A172 (cell line): ENCODE measurements at places on chromosomes 5 and 9.

GRCh38 chr9:94553029-94553938 is 1.6 kb upstream of the PCAT7 start:
- peak; percentile 11 for DNase-seq

DNA sequence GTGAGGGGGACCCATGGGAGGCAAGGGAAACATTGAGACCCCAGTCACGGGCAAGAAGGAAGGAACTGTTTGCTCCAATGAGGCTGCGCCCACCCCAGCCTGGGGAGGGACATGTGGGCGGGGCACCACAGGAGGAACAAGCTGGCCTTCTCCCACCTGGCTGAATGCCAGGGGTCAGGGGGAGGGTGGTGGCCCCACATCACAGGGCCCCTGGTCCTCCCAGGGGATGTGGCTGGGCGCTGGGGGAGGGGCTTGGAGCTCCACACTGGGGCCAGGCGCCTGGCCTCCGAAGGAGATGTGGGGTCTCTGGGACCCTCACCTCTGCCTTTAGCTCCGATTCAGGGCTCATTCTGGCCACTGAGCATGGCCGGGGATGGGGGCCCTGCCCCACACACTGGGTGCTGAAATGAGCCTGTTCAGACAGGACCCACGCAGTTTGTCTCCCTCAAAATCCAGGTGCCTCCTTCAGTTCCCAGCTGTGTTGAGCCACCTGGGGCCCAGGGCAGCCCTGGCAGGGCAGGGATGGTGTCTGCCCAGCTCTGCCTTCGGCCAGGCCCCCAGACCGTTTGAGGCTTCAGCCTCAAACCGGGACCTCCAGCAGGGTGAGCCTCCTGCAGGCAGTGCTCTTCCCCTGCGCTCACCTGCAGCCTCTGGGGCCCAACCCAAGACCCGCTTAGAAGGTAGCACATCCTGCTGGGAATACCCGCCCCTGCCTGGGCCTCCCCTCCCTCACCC is 33.2 kb upstream of the NOTCH1 start:
- no peak for DNase-seq

DNA sequence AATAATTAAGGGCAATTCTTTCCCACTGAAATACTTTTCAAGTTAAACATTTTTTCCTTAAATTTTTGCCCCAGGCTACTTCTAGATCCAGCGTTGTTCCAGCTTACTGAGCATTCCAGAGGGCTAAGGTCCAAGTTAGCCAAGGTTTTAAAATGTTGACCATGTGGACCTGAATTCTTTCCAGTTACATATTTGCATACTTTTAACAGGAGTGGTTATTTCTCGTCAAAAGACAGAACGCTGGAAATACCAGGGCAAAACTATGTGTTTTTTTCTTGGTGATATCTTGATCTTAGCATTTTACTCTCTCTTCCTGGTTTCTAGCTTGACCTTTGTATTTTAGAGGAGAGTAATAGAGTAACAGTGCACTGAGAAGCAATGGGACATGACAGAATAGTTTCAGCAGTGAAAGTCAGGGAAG is 32.8 kb downstream of the TMC1 start:
- DNase-seq, result peak; percentile 53

DNA sequence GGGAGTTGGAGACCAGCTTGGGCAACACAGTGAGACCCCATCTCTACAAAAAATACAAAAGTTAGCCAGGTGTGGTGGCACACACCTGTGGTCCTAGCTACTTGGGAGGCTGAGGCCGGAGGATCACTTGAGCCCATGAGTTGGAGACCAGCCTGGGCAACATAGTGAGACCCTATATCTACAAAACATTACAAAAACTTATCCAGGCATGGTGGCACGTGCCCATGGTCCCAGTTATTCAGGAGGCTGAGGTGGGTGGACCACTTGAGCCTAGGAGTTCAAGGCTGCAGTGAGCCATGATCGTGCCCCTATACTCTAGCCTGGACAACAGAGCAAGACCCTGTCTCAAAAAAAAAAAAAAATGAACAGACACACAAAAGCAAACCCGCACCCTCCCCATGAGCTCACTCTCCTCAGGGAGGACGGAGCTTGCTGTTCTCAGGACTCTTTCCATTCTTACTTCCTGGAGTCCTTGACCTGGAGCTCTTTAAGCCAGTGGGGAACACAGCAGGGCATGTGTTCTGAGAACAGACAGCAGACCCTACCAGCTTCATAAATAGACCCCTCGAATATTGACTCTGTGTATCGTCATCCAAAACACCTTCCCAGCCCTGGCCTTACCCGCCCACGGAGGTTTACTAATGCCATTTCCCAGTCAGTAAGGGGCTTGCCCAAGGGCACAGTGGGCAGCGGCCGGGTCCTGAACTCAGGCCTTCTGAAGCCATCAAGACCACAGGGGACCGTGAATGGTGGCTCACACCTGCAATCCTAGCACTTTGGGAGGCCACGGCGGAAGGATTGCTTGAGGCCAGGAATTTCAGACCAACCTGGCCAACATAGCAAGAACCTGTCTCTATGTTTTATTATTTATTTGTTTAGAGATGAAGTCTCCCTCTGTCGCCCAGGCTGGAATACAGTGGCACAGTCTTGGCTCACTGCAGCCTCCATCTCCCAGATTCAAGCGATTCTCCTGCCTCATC is 11.1 kb downstream of the PTGES2 start:
- DNase-seq, result no peak

DNA sequence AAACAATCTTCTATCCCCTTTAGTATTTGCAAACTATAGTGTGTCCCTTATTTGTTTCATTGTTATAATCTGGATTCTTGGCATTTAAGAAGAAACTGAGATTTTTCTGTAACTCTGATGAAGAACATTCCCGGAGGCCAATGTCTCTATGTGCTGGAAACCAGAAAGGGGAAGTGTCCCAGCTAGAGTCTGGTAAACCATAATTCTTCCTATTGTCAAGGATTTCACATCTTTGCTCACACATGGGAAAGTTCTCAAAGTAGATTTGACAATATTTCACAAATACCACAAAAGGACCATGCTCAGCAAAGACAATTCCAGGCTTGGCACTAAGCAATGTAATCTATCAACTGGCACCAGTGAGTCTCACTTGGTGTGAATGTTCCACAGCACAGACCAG is 146.8 kb downstream of the MUSK start:
- DNase-seq, result no peak

GRCh38 chr5:100299261-100299660 is 235.9 kb upstream of the FAM174A start:
- no peak for DNase-seq

DNA sequence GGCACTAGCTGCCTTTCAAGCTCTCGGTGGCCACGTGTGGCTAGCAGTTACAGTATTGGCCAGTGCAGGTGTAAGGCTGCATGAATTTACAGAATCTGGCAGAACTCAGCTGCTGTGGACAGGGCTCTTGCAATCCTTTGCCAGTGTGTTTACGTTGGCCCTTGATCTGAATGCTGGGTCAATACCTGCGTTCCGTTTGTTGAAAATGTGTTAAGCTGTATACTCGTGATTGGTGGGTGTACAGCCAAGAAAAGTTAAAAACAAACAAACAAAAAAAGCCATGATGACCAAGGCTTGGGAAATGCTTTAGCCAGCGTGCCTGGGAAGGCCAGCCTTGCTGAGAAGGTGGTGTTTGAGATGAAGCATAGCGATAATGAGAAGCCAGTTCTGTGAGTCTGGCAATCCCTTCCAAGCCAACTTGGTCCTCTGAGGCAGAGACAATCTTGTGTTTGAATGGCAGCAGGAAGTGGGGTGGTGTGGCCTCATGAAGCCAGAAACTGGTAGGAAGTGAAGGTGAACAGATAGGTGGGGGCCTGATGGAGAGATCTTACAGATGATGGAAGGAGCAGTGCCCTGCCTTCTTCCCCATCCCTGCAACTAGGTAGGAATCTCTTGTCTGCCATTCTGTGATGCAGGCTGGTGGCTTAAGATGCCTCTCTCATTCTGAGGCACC is 820 bp upstream of the CFAP90 start:
- DNase-seq, result no peak

GRCh38 chr9:129610473-129611306 is 10.2 kb downstream of the C9orf50 start:
- DNase-seq, result peak; percentile 31

GRCh38 chr9:26524267-26524666 is 368.3 kb downstream of the CAAP1 start:
- peak; percentile 56 for DNase-seq

DNA sequence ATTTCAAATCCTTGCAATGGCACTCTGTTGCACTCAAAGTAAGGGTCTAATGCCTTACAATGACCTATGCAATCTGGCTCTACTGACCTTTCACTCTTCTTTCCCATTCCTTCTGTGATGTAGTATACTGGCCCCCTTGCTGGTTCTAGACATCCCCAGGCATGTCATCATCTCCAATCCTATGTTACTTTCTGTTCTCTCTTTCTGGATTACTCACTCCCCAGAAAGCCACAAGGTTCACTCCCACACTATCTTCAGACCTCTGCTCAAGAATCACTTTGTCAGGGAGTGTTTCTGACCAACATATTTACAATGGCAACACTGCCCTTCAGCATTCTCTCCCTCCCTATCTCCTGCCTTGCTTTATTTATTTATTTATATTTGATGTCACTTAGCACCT is 802.2 kb upstream of the WWC1 start:
- peak; percentile 14 for DNase-seq

DNA sequence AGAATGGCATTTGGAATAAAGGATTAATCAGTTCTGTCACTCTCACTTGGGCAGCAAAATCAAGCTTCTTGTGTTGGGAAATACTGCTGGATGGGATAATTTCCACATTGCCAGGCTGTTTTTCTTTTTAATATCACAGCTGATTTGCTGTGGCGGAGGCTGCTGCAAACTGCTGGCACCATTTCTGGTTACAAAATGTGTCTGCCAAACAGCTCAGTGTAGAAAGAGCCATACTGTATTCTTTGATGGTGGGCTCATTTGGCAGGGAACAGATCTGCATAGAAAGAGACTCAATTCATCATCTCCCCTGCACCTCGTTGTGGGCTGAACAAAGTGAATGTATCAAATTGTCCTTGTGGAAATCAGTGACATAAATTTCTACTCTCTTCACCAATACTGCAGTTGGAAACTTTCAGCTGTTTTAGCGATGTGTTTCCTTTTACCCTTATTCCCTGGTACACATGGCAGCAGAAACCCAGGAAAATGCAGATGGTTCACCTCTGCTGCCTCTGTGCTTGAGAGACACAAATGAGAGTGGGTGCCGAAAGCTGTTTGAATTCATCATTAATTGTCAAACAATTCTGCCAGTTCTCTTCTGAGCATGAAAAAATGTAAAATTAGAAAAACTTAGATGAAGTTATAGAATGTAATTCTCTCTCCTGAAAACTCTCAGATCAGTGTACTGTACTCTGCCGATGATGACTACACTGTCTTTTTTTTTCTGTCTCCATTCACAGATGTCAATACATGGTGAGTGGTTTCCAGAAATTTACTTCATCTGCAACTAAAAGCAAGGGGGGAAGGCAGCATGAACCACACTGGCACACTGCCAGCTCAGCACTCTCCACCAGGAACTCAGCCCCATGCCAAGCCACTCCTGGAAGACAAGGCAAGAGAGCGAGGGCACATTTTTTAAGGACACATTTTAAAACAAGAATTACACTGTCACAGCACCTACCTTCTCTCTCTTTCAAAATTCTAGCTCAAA is 75.0 kb downstream of the HMHB1 start:
- peak; percentile 50 for DNase-seq

- DNase-seq, result no peak
Observed at GRCh38 chr9:248278-248961, 33.8 kb downstream of the DOCK8 start.

DNA sequence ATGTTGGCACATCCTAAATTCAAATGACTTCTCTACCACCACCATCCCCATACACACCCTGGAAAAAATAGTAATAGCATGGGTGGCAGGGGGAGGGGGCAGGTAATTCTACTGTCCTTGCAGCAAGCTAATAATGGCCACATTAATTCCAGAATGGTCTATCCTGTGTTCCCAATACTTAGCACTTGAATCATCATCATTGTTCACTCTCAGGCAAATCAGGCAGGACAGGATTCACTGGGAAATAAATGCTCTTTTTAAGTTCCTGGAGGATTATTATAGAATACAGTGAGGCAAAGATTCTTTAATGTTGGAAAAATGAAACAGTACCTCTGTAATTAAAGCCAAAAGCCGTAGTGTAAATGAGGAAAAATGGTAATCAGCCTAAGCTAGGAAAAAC is 254.5 kb downstream of the ARRDC3 start:
- DNase-seq, result no peak

DNA sequence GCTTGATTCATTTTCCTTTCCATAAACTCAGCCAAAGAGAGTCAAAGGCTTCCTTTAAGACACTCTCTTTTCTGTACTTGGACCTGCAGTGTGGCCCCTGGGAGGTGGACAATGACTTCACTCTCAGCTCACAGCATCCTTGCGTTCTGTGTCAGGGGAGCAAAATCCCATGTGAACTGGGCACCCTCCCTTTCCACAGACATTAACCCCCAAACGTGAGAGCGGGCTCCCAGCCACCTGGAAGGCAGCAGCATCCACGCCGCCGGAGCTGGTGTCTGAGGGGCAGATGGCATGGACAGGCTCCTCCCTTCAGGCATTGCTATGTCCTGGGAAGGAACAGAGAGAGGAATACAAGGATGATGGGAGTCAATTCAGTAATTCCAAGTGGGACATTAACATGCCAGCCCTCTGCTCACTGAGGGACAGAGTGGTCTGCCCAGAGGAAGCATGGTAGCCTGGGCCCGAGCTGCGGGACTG is 39.5 kb downstream of the TRIP13 start:
- no peak for DNase-seq

- DNase-seq, result no peak
Observed at GRCh38 chr9:105004466-105005090, 76.6 kb upstream of the ABCA1 start.

DNA sequence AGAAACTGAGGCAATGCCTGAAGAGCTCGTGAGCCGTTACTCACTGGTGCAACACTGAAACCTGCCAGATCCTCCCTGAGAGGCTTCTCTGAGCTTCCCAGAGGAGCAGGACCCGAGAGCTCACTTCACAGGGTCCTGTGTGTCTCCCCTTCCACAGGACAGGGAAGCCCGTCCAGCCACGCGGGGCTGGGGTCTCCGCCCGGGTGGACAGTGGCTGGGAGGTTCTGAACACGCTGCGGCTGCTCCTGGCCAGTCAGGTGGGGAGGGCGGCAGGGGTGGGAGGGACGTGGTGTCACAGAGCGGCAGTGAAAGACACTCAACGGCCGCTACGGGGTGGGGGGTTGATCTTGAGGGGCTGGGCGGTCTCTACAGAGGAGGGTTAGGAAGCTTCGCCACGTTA is 290 bp upstream of the ZDHHC11 start:
- no peak for DNase-seq

GRCh38 chr5:30092548-30092947 is 1100.9 kb upstream of the CDH6 start:
- DNase-seq, result no peak

GRCh38 chr5:93279296-93279963 is 301.6 kb downstream of the NR2F1-AS1 start:
- DNase-seq, result no peak

DNA sequence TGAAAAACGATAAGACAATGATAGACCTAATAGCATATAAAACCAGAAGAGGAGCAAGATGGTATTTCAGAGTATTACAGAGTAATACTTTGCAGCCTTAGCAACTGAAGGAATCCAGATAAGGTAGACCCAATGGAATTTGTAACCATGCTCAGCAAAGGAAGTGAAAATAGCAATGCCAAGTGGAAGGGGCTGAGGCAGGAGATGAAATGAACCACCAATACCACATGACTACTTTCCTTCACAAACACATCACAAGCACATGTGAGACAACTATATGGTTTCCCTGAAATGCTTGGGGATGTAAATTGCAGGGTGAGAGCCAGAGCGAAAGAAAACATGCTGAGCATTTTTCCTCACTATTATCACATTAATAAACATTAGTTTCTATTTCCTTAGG is 79.8 kb upstream of the MELK start:
- no peak for DNase-seq

GRCh38 chr9:95626341-95626740 is 109.6 kb upstream of the PTCH1 start:
- DNase-seq, result no peak

- DNase-seq, result no peak
Observed at GRCh38 chr5:91434348-91434747, 51.2 kb upstream of the ARRDC3 start.
